SIG-M5 (cell line): ENCODE measurements at places on chromosomes 1 and 21.

DNA sequence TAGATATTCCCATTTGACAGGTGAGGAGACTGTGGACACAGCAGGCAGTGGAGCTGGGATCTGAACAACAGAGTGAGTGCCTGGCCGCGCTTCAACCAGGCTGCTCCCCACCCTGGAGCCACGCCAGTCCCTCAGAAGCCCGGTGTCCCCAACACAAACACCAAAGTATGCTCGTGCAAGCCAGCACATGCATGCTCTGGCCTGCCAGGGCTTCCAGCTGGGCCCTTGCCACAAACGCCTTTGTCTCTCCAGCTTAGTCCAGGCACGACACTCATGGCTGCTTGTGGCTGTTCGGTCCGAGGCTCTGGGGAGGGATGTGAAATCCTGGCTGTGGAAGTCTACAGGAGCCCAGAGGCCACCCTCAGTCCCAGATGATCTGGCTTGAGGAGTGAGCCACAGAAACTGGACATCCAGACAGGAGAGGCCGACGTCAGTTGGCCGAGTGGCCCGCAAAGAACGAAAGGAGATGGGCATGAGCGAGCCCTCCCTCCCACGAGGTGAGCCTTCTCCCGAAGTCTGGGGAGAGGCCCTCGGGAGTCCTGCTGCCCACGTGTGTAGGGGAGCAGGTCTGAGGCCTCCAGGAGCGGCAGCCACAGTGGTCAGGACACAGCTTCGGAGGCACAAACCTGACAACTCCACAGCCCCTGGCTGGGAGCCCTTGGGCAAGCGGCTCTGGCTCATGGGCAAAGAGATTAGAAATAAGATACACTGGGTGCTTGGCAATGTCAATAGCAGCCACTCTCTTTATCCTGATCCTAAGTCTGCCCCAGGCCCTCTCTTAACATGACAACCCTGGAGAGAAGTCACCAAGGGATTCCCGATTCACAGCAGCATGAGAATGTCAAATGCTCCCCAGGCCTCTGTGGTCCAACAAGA is 117.1 kb upstream of the IFFO2 start:
- no peak for DNase-seq

- no peak for DNase-seq
Measured at GRCh38 chr1:199746666-199747384, 280.7 kb upstream of the NR5A2 start.

DNA sequence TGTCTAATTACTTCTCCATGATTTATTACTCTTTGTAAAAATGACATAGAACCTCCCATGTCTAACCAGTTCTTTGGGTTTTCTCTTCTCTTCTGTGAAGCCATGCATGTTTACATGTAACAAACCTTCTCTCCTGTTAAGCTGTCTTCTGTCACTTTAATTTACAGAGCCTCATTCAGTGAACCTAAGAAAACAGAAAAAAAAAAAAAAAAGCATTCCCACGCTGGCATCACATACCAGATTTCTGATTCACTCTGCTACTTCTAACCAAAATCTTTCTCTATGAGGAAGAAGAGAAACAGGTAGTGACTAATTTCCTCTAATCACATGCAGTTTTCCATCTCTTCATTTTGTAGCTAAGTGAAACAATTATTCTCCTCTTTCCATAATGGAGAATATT is 141.4 kb upstream of the CXADR start:
- no peak for DNase-seq

GRCh38 chr1:6325482-6325881 is 64.6 kb upstream of the GPR153 start:
- no peak for DNase-seq

DNA sequence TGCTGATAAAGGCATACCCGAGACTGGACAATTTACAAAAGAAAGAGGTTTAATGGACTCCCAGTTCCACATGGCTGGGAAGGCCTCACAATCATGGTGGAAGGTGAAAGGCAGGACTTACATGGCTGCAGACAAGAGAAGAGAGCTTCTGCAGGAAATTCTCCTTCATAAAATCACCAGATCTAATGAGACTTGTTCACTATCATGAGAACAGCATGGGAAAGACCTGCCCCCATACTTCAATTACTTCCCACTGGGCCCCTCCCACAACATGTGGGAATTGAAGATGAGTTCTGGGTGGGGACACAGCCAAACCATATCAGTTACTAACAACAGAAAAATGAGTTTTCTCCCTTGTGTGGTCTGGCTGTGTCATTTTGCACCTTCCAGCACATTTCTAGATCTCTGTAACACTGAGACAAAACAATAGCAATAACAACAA is 741.4 kb downstream of the KCNT2 start:
- DNase-seq = no peak

GRCh38 chr1:197140121-197140520 is 6.3 kb downstream of the ASPM start:
- no peak for DNase-seq

- DNase-seq = no peak
Measured at GRCh38 chr1:25169168-25169567, 63.1 kb downstream of the SYF2 start.

GRCh38 chr1:33876970-33877650 is 13.2 kb downstream of the HMGB4 start:
- DNase-seq = no peak

DNA sequence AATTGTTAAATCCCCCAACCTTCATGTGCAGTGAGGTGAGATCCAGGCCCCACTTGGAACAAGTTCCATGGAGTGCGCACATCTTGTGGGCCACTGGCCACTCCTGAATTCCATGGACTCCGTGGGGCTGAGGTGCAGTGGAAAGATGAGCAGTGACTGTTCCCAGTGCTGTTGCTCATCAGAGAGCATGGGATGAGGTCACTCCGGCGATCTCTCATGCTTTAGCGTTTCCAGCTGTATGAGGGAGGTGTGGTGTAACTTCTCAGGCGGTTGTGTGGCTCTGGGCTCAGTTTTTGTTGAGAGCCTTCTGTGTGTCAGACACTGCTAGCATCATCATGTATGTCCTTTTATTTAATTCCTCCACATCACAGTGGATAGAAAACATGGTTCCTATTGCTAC is 96.2 kb downstream of the GALNT2 start:
- no peak for DNase-seq

- no peak for DNase-seq
Measured at GRCh38 chr1:85838238-85838637, 130.0 kb upstream of the ZNHIT6 start.

DNA sequence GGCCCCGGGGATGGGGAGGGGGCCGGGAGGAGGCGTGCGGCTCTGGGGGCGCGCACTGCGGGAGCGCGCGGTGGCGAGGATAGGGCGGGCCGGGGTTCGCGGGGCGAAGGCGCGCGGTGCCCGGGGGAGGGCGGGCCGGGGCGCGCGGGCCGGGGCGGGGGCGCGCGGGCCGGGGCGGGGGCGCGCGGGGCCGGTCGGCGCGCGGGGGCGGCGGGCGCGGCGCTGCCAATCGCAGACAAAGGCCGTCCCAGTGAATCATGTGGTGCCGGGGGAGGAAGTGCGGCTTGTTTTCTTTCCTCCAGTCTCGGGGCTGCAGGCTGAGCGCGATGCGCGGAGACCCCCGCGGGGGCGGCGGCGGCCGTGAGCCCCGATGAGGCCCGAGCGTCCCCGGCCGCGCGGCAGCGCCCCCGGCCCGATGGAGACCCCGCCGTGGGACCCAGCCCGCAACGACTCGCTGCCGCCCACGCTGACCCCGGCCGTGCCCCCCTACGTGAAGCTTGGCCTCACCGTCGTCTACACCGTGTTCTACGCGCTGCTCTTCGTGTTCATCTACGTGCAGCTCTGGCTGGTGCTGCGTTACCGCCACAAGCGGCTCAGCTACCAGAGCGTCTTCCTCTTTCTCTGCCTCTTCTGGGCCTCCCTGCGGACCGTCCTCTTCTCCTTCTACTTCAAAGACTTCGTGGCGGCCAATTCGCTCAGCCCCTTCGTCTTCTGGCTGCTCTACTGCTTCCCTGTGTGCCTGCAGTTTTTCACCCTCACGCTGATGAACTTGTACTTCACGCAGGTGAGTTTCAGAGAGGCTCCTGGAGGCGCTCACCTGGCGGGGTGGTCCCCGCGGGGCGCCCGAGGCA is at the start of gene GPR137B:
Gene GPR137B, plus strand, starts transcription at position 287 of the 851 bp plus-strand sequence. Its CDS starts 84 bp downstream, at position 371.
- DNase-seq = peak; percentile 32

GRCh38 chr1:218380125-218380977 is 35.2 kb downstream of the TGFB2 start:
- no peak for DNase-seq

GRCh38 chr1:147897029-147897752 is 5.4 kb upstream of the GJA8 start:
- DNase-seq = no peak

GRCh38 chr1:230356869-230357794 is 69.0 kb downstream of the PGBD5 start:
- no peak for DNase-seq

DNA sequence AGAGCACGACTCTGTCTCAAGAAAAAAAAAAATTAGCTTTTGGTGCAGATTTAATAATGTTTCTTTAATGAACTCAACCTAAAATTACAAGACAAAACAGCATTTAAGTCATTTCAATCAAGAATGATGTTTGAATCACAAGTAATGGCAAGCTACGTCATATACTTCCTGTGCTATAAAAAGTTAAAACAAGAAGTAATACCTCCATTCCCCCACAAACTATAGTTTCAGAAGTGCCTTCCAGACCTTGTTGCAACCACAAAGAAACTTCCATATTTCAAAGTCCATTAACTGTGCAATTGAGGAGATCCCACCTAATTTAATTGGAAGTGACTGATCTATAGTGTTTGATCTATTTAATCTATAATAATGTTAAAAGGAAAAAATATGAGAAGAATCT is 15.1 kb downstream of the NRDC start:
- DNase-seq = peak; percentile 55

DNA sequence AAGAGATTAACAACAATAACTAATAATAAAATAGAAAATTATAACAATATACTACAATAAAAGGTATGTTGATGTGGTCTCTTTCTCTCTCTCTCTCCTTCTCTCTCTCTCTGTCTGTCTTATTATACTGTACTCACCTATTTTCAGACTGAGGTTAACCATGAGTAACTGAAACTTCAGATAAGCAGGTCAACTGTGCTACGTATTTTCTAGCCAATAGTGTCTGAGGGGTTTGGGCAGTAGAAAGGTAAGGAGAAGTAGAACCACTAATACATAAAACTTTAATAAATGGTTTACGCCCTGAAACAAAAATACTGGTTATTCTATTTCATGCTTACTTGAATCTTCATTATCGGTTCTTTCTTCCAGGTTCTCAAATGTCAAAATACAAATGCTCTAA is 71.0 kb upstream of the LRRC53 start:
- DNase-seq = no peak

DNA sequence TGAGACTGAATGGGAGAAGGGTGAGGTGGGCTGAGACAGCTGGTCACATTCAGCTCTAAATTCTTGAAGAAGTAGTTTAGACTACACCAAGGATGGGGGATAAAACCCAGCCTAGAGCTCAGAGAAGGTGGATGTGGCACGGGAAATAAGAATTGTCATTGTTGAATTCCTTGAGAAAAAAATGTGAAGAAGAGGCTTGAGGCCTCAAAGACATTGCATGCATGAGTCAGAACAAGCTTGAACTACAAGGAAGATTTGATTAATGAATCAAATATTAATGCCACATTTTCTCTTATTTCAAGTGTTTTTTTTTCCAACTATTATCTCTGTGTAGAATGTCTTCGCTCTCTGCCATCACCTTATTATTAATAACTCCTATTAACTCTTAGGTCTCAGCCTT is 58.9 kb downstream of the MAP3K7CL start:
- no peak for DNase-seq

DNA sequence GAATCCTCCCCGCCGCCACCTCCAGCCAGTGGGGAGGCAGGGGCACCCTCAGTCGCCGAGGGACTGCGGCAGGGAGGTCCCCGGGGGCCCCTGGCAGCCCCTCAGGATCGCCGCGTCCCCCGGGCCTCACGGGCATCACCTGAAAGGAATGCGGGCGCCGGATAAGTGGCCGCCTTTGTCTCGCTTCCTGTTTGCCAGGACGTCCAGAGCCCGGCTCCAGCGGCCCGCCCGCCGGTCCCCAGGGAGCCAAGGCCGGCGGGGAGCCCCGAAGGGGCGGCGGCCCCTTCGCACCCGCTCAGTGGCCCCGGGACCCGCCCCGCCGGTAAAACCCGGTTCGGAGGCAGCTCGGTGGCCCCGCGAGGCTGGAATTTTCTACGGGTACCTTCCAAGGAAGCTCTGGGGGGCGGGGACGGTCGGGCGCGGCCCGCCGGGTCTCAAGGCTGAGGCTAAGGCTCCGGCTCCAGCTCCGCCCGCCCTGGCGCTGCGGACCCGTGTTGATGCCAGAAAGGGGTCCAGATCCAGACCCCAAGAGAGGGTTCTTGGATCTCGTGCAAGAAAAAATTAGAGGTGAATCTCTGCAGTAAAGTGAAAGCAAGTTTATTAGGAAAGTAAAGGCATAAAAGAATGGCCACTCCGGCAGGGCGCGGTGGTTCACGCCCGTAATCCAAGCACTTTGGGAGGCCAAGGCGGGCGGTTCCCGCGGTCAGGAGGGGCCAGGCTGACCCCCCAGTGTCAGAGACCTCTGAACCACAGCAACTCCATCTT is 12.6 kb downstream of the TINAGL1 start:
- DNase-seq = no peak

- DNase-seq = no peak
Measured at GRCh38 chr1:13892198-13892597, 192.2 kb downstream of the PRDM2 start.

GRCh38 chr21:45079351-45079750 is 5.0 kb downstream of the ADARB1 start:
- DNase-seq = no peak

DNA sequence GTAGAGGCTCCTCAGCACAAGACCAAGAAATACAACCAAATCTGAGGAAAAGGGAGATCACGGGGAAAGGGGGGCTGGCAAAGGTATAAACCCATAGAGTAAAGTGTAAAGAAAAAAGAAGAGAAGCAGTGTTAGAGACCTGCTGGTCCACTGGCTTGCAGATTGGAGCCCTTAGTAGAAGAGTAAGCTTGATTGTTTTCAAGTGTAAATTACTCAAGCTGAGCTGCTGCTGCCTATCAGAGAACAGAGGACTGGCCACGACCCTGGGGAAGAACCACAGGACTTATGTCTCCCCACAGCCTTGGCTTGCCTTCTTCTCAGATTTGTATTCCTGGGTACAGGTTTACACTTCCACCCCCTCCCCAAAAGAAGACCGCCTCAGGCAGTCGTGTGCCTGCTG is 294.2 kb downstream of the LMX1A start:
- no peak for DNase-seq

DNA sequence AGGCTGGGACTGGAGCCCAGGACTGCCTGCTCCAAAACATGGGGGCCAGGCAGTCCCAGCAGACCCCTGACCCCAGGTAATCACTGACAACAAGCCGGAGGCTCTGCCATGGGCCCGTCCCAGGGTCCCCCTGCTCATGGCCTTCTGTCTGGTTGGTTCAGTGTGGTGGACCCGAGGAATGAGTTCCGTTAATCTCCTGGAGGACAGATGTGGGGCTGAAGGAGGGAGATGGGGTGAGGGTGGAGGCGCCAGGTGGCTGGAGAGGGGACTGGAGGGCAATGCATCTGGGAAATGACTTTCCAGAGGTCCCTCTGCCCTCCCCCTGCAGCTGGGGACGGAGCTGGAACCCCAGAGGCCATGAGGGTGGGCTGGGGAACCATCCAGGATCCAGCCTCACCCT is 103.2 kb downstream of the EBNA1BP2 start:
- no peak for DNase-seq
